Mesenchymal stem cell (in vitro differentiated cells and primary cell): ENCODE measurements at places on chromosomes 6 and 20.

DNA sequence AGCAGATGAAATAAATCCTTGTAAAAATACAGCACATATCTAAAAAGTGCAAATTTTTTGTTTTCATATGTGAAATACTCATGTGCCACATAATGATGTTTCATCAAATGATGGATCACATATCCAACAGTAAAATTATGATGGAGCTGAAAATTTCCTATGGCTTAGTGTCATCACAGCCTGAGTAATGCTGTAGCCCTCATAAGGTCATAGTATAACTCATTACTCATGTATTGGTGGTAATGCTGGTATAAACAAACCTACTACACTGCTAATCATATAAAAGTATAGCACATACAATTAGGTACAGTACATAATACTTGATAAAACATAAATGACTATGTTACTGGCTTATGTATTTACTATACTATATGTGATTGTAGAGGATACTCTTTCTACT, 12.9 kb downstream of the TSPYL1 start:
- peak; percentile 21 for DNase-seq

DNA sequence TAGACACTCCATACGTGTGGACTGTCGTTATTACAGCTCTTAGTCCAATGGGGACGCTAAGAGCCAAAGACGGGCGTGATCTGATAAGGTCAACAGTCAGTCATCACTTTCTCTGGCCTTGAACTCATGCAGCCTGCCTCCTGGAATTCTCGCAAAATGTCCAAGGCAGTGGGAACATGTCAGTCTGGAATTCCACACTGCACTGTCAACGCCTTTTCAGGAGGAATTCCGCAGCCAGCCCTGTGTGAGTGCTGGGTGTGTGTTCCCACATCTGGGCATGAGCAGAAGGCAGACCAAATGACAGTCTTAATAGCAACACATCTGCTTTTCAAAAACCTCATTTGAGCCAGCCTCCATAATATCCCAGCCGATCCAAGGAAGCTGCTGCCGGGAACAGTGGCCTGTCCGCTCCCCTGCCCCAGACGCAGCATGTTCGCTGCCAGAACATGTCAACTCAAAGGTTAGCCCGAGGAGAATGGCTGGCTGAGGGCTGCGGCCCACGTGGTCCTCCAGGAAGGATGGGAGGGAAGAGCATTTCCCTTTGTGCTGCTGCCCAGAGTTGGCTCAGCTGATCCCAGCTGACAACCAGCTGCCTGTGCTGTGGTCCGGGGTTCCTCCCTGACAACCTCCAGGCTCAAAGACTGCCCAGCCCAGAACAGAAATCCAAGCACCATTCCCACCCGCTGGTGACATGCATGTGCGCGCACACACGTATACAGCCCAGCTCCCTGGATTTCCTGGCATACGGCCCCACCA, 103.1 kb downstream of the SULF2 start:
- no peak for DNase-seq

DNA sequence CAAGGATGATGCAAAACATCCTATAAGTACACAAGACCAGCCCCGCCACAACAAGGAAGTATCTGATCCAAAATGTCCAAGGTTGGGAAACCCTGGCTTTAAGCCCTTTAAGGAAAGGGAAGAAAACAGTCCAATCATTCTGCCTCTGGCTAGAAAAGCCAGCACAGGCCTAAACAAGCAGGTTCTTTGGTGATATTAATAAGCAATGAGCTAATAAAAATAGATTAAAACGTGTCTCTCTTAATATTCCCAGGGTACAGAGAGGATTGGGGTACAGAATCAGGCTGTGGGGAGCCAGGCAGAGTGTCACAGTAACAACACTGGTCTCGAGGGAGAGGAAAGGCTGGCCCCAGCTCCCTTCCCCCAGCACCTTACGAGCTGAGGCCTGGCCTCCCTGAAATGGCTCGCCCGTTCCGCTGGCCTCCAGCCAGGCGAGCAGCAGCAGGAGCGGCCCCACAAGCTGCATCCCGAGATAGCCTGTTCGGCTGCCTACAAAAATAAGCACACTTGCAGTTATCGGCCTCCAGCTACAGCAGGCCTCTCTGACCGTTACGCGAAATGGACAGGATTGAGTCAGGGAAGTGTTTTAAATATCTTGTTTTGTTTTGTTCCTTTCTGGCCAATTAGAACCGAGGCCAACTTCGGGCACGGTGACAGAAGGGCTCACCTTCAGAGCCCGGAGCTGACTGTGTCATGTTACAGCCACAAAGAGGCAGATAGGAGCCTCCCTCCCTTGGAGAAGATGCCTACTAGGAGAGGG, 4.0 kb upstream of the ZMYND8 start:
- peak; percentile 92 for DNase-seq

- no peak for DNase-seq
These were observed 3.7 kb downstream of the GDF5 start for GRCh38 chr20:35434085-35435005.

DNA sequence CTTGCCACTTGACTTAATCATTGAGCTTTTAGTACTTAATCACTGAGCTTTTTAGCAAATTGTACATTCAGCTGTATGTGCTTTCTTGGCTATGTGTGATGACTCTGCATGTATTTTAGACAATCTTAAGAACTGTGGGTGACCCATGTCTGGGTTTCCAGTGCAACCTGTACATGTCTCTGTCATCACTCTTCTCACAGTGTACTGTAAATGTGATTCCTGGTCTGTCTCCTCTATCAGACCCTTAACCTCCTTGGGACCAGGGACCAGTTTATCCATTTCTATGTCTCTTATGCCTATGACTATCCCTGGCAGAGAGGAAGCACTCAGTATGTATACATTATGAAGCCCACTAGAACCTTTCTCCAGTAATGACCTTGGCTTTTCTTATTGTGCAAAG, 36.6 kb upstream of the HDDC2 start:
- no peak for DNase-seq

- DNase-seq: peak; percentile 18
These were observed 103.5 kb downstream of the LAMP5 start for GRCh38 chr20:9617940-9618339.

DNA sequence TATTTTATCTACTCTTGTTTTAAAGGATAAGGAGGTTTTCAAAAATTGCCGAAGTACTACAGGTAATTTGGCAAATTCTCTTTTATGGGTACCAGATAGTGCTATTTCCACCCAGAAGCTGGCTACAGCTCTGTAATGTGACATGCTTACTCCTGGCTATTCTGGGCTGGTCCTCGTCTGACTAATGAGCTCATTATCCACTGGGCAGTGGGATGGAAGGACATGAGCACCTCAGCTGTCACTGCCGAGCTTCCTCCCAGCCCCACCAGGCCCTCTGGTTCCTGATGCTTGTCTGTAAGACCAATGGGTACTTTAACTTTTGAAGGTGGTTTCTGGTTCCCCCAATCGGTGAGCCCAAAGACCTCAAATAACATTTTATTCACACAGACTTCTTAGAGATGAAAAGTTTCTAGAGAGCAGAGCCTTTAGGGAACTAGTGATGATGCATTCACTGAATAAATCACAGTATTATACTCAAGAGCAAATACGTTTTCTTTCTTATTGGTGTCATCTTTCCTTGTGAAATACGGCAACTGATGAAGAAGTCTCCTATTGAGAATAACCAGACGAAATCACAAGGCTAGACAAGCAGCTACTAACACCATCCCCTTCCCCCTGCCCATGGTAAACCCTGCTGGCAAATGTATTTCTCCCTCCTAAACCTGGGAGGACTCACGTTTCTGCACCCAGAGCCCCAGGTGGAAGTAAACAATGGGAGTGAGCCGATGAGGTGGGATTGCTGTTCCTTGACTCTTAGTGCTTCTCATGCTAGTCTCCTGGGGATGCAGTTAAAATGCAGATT, 80.8 kb downstream of the SLC22A3 start:
- no peak for DNase-seq

GRCh38 chr6:85458782-85459181, 8.9 kb downstream of the NT5E start:
- no peak for DNase-seq

- no peak for DNase-seq
These were observed 181.9 kb downstream of the GMDS start for GRCh38 chr6:2063547-2063946.

GRCh38 chr6:113181164-113181563, 676.0 kb upstream of the MARCKS start:
- DNase-seq: no peak

DNA sequence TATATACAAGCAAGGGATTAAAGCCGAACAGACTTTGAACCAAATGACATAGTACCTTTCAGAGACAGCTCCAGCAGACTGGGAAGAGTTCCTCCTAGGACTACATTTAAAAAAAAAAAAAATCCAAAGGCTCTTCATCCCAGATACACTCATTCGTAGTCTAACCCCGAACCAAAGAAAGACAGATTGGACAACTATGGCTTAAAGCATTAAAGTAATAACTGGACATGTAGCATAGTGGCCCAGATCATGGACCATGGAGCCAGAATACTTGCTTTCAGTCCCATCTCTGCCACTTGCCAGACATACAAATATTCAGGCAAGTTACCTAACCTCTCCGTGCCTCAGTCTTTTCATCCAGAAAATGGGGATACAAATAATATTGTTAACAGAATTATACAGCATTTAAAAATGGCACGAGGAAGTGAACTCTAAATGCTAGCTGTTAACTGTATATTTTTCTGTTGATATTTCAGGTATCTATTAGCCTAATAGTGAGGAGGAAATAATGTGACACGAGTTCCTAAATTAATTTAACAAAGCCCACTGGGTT, 123.7 kb downstream of the HIVEP2 start:
- DNase-seq: no peak

DNA sequence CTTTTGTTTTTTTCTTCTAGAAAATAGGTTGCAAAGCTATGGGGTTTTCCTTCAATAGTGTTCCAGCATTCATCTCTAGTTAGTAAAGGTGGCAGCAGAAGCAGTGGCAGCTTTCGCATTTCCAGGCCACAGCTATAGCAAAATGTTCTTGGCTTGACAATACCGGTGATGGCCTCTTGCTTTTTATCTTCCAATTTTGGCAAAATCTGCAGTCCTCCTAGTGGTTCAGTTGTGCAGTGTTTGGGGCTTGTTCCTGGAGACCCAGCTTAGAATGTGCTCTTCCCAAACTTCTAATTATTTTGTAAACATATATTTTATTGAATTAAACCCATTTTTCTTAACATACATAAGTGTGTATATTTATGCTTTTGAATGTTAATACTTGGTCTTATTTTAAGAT, 370.6 kb upstream of the MAN1A1 start:
- DNase-seq: peak; percentile 16

DNA sequence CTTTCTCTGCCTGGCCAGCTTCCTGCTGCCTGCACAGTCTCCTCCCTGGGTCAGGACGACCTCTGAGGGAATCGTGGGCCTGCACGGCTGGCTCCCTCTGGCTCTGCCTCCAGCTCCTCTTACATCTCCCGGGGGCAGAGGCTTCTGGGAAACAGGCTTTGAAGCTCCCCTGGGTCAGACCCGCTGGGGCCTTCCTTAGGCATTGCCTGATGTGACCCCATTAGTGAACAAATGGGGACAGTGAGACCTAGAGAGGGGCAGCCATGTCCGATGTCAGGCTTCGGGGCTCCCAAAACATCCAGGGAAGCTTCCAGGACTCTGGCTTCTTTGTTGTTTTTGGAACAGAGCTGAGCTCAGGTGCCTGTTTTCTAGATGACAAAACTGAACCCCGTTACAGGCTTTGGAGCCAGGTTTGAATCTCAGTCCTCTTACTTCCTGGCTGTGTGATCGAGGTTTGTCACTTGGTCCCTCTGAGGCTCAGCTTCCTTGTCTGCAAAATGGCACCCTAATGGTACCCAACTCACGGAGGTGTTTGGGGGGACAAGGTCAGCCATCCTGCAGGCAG, 94.3 kb downstream of the CEBPB start:
- DNase-seq: peak; percentile 55

DNA sequence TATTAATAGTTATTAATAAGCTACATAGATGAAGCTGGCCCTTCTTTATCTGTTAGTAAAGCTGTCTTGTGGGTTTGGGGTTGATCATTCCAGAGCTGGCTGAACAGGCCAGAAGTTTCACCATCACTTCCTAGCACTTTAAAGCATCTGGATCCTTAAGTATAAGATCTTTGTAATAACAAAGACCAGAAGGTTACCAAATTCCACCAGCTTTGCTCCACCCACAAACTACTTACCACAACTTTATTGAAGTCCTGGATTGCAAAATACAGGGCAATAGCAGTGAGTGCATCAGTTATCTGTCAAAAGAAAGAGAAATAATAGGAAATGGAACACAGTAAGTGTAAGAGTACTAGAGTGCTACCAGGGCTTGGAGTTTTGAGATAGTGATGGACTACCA, 33.0 kb downstream of the PIGU start:
- peak; percentile 93 for DNase-seq

DNA sequence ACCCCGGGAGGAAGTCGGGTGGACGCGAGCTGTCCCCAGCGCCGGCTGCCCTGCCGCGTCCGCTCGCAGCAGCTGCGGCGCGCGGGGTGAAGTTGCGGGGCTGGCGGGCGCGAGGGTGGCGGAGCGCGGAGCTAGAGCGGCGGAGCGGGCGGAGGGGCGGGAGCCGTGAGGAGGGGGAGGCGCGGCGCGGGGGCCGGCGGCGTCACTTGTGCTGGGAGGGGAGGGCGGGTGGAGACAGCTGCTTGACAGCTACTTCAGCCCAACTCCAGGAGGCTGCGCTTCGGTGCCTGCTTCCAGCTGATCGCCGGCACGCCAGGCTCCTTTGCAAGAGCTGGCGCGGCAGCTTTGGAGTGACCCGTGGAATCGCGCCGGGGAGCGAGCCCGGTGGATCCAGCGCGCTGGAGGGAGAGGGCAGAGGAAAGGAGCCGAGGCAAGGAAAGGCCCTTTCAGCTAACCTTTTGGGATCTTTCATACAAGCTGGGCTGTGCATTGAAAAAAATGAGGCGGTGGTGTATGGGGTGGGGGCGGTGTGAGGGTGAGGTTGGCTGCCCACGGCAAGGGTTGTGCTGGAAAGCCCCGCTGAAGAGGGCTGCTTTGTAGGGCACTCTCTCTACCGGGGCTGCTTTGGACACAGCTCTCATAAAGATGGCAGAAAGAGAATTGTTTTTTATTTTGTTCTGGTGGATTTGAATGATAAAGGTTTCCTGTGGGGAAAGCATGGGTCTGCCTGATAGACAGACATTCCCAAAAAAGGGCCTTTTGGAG, 24.6 kb downstream of the RIPOR2 start:
- peak; percentile 57 for DNase-seq

GRCh38 chr6:168390749-168391420, 50.1 kb upstream of the SMOC2 start:
- no peak for DNase-seq

DNA sequence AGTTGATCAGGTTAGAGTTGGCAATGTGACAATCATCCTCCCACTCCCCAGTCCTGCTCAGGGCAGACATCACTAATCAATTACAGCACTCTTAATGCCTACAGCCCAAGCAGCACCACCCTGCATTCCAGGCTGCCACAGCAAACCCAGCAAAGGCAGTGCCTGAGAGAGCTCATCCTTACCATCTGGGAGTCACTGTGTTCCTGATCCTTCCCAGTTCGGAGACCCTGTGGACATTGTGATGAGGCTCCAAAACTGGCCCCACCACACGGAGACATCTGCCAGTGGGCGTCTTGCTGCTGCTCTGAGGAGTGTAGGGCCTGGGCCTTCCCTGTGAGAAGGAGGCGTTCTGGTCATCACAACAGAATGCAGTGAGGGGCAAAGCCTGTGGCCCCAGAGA, 216.5 kb upstream of the CST7 start:
- DNase-seq: no peak
